Cerebellar nuclear complex (tissue), 1 donor: ENCODE measurements at places on chromosomes 4 and X.

DNA sequence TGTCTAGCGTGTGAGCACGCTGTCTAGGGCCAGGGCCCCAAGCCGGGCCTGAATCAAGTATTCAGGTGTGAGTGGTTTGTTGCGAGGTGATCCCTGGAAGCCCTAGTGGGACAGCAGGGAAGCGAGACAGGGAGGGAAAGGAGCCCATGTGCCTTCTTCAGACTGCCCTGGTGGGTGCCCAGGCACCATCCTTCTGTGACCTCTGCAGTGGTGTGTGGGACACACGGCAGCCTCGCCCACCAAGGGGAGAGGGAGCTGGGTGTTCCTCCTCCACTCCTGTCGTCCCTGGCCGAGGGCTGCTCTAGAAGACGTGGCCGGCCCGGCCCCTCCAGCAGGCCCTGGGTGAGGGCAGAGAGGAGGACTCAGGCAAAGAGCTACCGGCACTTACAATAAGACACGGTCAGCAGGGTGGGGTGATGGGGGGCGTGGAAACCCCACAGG is 47.4 kb downstream of the HTRA3 start:
- no peak for DNase-seq

DNA sequence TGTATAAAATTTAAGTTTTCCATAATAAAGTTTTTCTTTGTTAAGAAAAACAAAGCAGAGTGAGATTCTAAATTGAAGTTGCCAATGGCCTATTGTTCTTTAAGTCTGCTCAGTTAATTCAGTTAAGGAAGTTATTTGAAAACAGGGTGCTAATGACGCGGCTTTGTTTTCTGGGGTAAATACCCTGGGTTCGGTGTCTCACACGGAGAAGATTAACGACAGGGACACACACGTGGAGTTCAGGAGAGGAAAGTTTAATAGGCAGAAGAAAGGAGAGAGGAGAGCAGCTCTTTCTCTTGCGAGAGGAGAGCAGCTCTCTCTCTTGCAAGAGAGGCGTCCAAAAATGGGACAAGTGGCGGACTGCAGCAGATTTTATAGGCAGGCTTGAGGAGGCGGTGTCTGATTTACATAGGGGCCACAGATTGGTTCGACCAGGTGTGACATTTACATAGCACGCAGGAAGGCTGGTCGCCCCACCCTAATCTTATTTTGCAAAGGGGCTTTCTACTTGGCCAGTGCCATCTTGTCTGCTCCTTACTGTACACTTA is 9.6 kb downstream of the CA5B start:
- DNase-seq, result no peak

GRCh38 chr4:114116861-114117260 is 137.4 kb upstream of the ARSJ start:
- peak; percentile 36 for DNase-seq

DNA sequence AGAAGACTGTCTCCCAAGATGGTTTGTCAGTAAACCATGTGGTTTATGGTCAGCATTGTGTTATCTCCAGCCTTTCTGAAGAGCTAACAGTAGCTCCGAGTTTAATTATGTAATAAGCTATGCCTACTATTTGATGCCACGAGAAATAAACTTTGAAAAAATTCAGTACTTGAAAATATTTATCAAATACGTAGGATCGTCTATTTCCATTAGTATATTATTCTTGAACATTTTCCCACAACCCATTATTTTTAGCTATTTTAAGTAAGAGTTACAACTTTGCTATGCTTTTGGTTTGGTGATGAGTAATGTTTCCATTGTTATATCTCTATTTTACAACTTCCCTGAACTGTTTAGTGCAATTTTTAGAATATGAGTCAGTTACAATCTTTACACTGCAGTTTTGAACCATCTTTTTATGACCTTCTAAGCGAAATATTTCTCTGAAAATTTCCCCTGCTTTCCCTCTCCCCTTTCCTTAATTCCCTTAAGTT is 44.5 kb upstream of the TRIM2 start:
- no peak for DNase-seq

- no peak for DNase-seq
These were observed 49.6 kb upstream of the ATXN3L start for GRCh38 chrX:13369256-13370030.

GRCh38 chrX:34560180-34560579 is 96.9 kb downstream of the TMEM47 start:
- DNase-seq, result no peak

DNA sequence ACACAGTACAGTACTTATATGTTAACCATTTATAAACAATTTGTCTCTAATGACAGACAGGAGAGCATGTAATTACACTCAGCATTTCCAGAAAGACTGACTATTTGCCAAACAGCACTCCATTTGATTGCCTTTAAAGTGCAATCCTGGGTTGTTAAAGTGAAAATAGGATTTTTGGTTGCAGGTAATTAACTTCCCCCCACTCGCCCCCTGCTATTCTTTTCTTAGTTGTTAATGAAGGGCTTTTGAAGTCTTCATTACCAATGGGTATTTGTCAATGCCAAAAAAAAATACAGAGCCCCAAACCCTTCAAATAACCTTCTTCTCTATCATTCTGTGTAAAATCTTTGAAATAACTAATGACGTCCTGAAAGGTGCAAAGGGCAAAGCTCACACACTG is 825.6 kb downstream of the STPG2 start:
- DNase-seq, result no peak

GRCh38 chr4:118955515-118955914 is 66.9 kb downstream of the SYNPO2 start:
- no peak for DNase-seq

DNA sequence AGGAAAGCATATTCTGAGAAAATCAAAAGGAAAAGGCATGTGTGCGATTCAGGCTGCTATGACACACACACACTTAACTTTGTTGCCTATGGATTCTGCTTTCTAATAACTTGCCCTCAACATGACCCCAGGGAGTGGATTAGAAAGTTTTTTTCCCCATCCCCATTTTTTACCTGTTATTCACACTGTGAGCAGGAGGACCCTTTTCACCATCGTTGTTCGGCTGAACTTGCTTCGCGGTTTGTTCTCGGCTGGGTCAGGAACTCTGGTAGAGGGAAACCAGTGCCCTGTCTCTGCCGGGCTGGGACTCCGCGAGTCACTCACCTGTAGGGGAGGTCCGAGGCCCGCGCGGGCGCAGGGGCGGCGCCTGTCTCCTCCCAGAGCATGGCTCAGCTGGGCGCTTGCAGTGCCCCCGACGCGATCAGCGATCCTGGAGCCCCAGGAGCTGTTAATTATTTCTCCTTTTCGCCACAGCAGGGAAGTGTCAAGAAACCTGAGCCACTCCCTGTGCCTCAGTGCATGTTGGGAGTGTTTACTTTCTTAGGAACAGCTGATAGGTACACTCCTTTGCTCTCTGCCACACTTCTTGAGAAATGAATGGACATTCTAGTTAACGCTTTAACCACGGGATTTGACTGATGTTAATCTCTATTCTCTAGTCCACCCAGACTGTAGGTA is at the start of gene RASSF6:
Gene RASSF6, minus strand, starts transcription at position 322 of the 678 bp plus-strand sequence. CDS start 8,641 bp downstream, outside the sequence.
- DNase-seq, result no peak

DNA sequence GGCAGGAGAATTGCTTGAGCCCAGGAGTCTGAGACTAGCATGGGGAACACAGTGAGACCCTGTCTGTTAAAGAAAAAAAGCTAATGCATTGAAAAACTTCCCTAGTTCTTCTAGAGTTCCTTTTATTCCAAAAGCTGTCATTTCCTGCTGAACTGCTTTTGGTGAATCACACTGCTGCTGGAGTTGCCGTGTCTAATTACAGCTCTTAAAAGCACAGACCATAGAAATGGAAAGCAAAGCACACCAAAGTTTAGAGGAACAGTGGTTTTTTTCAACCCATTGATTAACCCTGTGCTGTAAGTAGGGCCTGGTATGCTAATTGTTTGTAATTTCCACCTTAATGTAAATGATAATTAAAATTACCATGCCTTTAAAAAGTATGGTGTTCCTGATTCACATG is 52.4 kb downstream of the SEPTIN11 start:
- no peak for DNase-seq

GRCh38 chr4:1290165-1290977 is 680 bp downstream of the MAEA start:
- no peak for DNase-seq

DNA sequence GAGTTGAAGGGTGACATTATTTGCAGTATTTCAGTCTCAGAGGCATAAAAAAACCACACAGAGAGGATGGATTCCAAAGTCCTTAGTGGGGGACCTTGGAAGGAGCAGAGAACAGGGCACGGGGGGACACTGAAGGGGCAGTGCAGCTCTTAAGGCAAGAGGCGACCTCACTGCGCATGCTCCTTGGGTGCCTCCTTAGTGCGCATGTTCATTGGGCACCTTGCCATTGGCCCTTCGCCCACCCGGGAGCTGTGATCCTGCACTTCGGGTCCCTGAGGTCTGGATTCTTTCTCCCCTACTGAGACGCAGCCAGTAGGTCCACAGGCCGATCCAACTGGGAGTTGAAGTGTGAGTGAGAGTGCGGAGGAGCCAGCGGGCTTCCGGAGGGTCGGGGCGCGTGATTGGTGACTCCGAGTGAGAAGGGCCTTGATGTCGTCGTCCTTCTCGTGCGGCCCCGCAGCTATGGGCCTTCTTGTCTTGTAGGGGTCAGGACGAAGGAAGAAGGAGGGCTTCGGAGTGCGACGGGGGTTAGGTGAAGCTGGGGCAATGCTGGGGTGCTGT is at the start of gene XAGE5:
Gene XAGE5, plus strand, starts transcription at position 223 of the 561 bp plus-strand sequence. CDS start 1,280 bp downstream, outside the sequence.
- no peak for DNase-seq

DNA sequence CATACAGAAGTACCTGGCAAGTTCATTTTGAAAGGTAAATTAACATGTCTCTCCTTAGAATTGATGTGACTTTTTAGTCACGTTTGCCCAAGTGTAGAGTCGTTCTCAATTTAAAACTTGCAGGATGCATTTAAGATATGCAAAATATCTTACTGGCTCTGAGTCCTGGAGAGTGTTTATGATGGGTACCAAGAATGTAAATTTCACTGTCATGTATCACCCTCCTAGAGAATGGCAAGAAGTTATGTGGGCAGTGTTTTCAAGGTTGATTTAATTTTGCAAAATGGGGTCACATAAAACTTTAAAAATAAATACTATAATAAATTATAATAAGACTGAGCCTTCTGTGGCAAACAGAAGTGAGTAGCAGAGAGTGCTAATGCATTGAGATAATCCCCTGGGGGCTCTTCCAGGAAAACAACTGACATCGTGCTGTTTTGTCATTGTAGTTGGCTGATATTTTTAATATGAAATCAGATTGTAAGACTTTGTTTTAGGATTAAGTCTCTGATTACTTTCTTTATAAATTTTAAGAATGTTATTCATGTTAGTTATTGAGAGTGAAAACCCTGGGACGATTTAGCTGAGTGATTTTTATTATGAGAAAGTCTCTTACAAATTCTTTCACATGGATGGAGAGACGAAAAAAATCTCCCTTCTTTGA is 103.0 kb downstream of the AFF1 start:
- DNase-seq, result no peak
